ENCODE measurements at places on chromosomes 7 and 10. TPM values are rescaled to one million over a fixed set of nuclear protein-coding genes. Genes with fewer than 3 reads are reported as not detected.

GRCh38 chr10:51683031-51683691 lies 16.2 kb downstream of the CSTF2T start:
- peak; percentile 22 for DNase-seq

The COL17A1 gene
- total RNA-seq = 0.09 TPM

DNA sequence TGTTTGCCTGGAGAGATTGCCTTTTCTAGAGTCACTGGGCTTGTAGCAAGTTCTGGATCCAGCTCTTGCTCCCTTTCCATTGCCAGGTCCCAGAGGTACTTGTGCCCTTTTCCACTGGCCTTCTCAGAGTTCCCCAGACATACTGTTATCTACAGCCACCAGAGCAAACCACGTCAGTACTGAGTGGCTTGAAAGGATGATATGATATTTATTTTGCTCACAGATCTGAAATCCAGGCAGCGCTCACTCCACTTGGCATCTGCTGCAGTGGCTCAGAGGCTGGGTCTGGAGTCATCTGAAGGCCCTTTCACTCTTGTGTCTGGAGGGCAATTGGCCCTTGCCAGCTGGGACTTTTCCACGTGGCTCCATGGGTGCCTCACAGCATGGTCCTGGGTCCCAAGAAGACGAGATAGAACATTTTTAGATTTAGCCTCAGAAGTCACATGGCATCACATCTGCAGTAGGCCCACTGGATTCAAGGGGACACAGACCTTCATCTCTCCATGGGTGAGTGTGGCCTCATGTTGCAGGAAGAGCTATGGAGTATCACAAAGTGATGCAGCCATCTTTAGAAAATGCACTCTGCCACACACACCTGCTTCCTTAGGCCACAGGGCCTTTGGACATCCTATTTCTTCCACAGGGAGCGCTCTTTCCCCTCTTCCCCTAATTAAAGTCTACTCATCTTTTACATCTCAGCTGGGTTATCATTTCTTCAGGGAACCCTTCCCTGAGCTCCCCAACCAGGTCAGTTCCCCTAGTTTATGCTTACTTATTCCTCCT lies 22.9 kb upstream of the TCF7L2 start:
- no peak for DNase-seq

The PILRA gene
- total RNA-seq = 1.3 TPM

GRCh38 chr10:28355376-28355775 lies 52.5 kb upstream of the MPP7 start:
- no peak for DNase-seq

The NSUN6 gene
- 16.5 TPM for total RNA-seq

- DNase-seq = no peak
These were observed 114.8 kb downstream of the SPAG6 start for GRCh38 chr10:22460101-22460500.

The CDK1 gene
- 30.9 TPM for total RNA-seq

DNA sequence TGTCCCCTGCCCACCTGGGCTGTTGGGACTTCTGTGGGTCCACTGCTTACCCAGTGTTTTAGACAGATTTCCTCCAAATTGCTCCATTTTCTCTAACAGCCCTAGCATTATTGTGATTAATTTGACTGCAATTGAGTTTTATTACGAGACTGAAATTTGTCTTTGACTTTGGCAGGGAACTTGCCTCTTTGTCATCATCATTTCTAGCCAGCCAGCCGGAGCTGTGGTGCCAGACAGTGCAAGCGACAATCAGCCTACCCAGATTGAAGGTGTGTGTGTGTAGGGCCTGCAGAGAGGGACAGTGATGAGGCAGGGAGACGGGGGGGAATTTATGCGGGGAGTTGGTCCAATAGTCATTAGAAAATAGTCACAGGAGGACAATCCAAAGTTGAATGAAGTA lies 743.0 kb downstream of the NRG3 start:
- DNase-seq = no peak

The AKR1C3 gene
- 0.75 TPM for total RNA-seq

GRCh38 chr10:17951868-17952371 lies at the start of gene SLC39A12:
SLC39A12 (plus strand) TSS chr10:17951918; CDS start chr10:17953277, 1,359 bp downstream.
- no peak for DNase-seq

The IGF2BP3 gene
- 26.8 TPM for total RNA-seq

DNA sequence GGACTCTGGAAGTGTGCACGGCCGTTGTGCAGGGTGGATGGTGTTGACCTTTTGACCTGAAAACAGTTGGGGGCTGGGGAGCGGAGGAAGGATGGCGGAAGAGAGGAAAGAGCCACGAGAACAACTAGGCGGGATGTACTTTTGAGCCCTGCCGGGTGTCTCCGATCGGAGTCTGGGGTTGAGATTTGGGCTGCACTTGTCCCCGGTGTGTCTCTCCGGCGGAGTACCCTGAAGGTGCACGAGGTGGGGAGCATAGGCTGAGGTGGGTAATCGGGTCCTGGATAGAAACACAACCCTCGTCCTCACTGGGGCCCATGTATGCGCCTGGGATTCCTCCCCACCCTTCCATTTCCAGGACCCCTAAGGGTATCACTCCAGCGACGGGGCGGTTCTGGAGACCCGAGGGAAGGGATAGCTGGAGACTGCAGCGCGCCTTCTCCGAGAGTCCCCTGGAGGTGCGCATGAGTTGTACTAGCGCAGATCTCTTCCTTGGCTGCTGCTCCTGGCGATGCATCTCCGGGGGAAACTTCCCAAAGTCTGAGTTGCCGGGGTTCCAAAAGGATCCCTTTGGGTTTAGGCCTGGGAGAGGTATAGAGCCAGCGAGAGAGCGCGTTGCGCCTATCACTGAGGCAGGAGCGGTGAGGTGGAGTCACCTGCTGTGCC lies 4.6 kb upstream of the HMX2 start:
- DNase-seq = no peak

GRCh38 chr7:44759246-44759645 lies 10.6 kb downstream of the ZMIZ2 start:
- DNase-seq = no peak

- DNase-seq = peak; percentile 82
These were observed 97.9 kb upstream of the KLF14 start for GRCh38 chr7:130831817-130832481.

The IDE gene
- 16.4 TPM for total RNA-seq

- no peak for DNase-seq
These were observed 57.5 kb downstream of the TASOR2 start for GRCh38 chr10:5742116-5742515.

The KLF14 gene
- total RNA-seq = 0.98 TPM

GRCh38 chr10:119701861-119702260 lies 24.0 kb upstream of the INPP5F start:
- DNase-seq = no peak

- no peak for DNase-seq
These were observed 188.5 kb upstream of the KLF14 start for GRCh38 chr7:130922206-130923112.
